ENCODE measurements at places on chromosomes 5 and 9.

DNA sequence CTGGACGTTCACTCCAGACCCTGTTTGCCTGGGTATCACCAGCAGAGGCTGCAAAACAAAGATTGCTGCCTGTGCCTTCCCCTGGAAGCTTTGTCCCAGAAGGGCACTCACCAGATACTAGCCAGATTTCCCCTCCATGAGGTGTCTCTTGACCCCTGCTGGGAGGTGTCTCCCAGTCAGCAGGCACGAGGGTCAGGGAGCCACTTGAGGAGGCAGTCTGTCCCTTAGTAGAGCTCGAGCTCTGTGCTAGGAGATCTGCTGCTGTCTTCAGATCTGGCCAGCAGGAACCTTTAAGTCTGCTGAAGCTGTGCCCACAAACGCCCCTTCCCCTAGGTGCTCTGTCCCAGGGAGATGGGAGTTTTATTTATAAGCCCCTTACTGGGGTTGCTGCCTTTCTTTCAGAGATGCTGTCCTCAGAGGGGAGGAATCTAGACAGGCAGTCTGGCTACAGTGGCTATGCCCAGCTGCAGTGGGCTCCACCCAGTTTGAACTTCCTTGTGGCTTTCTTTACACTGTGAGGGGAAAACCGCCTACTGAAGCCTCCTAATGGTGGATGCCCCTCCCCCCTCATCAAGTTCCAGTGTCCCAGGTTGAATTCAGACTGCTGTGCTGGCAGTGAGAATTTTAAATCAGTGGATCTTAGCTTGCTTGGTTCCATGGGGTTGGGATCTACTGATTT, 253.9 kb downstream of the SPATA31D1 start:
- no peak overlapping the region for H3K4me3 ChIP-seq
- no peaks in the 10 kb centered on the region for H3K36me3 ChIP-seq
- no peaks in the 10 kb centered on the region for H3K4me1 ChIP-seq
- DNase-seq: peak; percentile 57
- H3K27ac ChIP-seq: no peak overlapping the region
- H3K27me3 ChIP-seq: no peaks in the 10 kb centered on the region

DNA sequence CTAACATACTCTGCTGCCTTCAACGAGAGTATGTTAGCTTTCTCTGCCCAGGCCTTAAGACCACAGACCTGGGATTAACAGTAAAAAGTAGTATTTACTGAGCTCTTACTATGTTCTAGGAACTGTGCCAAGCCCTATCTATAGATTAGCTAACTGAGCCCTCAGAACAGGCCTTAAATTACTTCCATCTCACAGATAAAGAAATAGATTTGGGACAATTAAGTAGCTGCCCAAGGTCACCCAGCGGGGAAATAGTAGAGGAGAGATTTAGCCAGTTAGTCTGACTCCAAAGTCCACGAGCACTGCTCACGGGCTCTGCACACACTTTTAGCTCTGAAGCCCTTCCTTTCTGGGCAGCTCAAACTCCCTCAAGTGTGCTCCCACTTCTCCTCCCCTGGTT, 64.5 kb upstream of the EQTN start:
- H3K27ac ChIP-seq: no peak overlapping the region
- no peaks in the 10 kb centered on the region for H3K36me3 ChIP-seq
- no peak overlapping the region for H3K4me3 ChIP-seq
- H3K4me1 ChIP-seq: peaks cover 4% of the 10 kb centered on the region

GRCh38 chr5:149799119-149799623, 69.1 kb downstream of the PPARGC1B start:
- H3K27ac ChIP-seq: no peak overlapping the region
- no peaks in the 10 kb centered on the region for H3K36me3 ChIP-seq
- no peak overlapping the region for H3K4me3 ChIP-seq
- DNase-seq: no peak
- H3K27me3 ChIP-seq: no peaks in the 10 kb centered on the region

DNA sequence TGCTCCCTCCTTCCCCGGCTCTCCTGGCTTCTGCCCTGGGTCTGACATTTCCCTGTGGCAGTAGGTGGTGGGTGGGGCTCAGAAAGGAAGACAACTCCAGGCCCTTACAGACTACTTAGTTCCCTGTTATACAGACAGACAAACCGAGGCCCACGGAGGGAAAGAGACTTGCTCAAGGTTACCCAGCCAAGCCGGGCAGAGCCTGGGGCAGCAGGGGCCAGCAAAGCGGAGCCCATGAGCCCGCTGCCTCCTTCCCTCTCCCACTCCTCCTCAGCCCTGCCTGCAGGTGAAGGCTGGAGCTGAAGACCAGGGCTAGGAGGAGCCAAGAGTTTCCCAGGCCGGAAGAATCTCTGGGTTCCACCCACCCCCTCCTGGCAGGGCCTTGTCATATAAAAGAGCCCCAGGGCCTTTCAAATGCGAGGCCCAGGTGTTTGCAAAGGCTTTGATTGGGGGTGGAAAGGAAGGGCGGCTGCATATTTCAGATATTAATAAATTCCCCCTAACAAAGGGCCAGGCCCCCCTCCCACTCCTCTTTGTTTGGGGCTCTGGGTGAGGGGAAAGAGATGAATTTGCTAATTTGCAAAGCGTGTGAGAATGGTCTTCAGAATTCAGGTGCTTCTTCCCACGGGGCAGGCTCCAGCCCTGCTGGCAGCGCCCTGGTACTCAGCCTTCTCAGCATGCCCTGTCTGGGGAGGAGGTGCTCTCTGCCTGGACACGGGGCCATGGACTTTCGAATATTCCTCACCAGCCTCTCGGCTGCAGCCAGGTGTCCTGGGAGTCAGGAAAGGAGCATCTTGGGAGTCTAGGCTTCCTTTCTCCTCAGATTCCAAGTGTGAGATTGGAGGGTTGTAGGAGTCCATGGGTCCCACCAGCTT, 21.5 kb downstream of the SLC6A7 start:
- H3K27me3 ChIP-seq: peaks cover 30% of the 10 kb centered on the region
- peaks cover 7% of the 10 kb centered on the region for H3K4me1 ChIP-seq
- no peak overlapping the region for H3K27ac ChIP-seq
- H3K4me3 ChIP-seq: no peak overlapping the region
- no peak for DNase-seq

DNA sequence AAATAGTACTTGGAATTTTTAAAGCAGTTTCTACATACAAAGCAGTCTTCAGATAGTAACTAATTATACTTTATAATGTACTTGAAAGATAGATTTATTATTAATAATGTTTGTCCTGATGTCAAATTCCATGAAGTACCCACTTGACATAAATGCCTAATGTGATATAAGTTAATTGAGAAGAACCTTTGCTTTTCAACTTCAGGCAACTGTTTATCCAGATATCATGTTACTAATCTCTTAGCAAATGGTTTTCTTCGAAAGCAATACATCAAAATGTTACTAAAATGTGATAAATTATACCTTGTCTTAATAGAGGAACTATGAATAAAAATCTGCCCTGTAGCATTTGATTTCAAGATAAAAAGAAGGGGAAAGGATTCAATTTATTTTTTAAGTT, 146.8 kb upstream of the FBXL17 start:
- no peaks in the 10 kb centered on the region for H3K4me1 ChIP-seq
- no peak overlapping the region for H3K4me3 ChIP-seq
- H3K36me3 ChIP-seq: no peaks in the 10 kb centered on the region
- no peaks in the 10 kb centered on the region for H3K27me3 ChIP-seq
- no peak for DNase-seq
- no peak overlapping the region for H3K27ac ChIP-seq

DNA sequence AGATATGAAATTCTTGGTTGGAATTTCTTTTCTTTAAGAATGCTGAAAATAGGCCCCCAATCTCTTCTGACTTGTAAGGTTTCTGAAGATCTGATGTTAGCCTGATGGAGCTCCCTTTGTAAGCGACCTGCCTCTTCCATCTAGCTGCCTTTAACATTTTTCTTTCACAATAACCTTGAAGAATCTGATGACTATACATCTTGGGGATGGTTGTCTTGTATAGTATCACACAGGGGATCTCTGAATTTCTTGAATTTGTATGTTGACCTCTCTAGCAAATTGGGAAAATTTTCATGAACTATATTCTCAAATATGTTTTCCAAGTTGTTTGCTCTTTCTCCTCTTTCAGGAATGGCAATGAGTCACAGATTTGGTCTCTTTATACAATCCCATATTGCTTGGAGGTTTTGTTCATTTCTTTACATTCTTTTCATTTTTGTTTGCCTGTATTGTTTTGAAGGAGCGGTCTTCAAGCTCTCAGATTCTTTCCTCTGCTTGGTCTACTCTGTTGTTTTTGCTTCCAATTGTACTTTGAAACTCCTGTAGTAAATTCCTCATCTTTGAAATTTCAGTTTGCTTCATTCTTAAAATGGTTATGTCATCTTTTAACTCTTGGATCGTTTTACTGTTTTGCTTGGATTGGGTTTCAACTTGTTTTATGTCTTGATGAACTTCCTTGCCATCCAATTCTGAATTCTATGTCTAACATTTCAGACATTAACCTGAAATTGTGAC, 245.2 kb upstream of the TARS1 start:
- H3K4me1 ChIP-seq: no peaks in the 10 kb centered on the region
- no peaks in the 10 kb centered on the region for H3K36me3 ChIP-seq
- no peaks in the 10 kb centered on the region for H3K27me3 ChIP-seq
- DNase-seq: no peak
- H3K4me3 ChIP-seq: no peak overlapping the region

- no peak overlapping the region for H3K4me3 ChIP-seq
- H3K27me3 ChIP-seq: no peaks in the 10 kb centered on the region
- no peak overlapping the region for H3K27ac ChIP-seq
Measured at GRCh38 chr5:80659106-80659505, 4.3 kb upstream of the DHFR start.

GRCh38 chr5:14204785-14205321, 61.7 kb downstream of the TRIO start:
- no peaks in the 10 kb centered on the region for H3K36me3 ChIP-seq
- no peaks in the 10 kb centered on the region for H3K27me3 ChIP-seq
- H3K27ac ChIP-seq: peak overlapping the region; percentile 66
- DNase-seq: peak; percentile 82
- peaks cover 37% of the 10 kb centered on the region for H3K4me1 ChIP-seq

GRCh38 chr9:110111868-110112267, 96.1 kb downstream of the C9orf152 start:
- H3K27ac ChIP-seq: peak overlapping the region; percentile 59
- no peaks in the 10 kb centered on the region for H3K27me3 ChIP-seq
- no peak for DNase-seq
- H3K4me1 ChIP-seq: peaks cover 58% of the 10 kb centered on the region

DNA sequence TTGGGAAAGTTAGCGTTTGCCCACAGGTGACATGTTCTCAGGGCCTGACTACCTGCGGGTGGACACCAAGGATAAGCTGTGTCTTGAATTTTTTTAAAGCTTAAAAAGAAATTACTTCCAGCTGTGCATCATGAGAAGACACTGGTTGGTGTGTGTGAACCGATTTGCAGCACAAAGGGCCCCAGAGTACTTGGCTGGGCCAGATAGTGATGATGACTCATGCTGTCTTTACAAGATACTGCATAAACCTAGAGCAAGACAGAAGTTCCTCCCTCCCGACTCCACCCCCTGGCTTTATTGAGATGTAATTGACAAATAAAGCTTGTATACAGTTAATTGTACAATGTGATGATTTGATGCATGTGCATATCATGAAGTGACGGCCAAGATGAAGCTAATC, 212.8 kb downstream of the NXNL2 start:
- peak; percentile 8 for DNase-seq
- no peak overlapping the region for H3K4me3 ChIP-seq
